ENCODE measurements at places on chromosomes 2 and 18.

DNA sequence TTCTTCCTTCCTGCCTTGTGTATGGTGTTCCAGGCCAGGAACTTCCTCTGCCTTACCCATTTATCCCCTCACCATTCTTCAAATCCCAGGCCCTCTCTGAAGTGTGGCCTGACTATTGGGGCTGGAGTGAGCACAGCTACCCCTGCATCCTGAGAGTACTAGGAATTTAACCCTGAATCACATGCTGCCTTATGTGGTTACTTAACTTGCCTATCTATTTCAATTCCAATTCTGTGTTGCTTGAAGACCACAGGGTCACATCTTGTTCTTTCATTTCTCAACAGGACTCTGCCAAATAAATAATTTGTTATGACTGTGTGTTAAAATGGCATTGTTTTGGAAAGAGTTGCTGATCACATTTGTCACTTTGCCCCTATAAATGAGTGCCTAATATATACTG is 108.6 kb downstream of the CERS6 start:
- DNase-seq = no peak

GRCh38 chr2:160918906-160919503 is 241.2 kb upstream of the TANK start:
- no peak for DNase-seq

- DNase-seq = peak; percentile 87
These were observed 488 bp upstream of the PHLPP1 start for GRCh38 chr18:62714671-62715435.

DNA sequence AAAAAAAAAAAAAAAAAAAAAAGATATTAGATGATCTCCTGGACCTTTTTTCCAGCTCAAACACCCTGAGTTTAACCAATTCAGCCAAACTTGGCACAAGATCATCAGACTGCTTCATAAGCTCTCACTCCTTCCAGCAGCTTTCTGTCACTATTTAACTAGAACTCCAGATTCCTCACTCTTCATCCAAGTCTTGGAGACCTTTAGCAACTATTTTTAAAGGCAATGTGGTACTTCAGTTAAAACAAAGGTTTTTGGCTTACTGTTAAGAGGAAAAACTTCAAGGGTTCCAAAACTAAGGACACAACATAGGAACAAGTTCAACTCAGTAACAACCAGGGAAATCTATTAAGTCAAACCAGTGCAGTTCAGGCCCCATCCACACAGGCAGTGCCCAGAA is 23.2 kb downstream of the LAMA1 start:
- DNase-seq = no peak

- no peak for DNase-seq
These were observed 1202.8 kb upstream of the ACVR2A start for GRCh38 chr2:146642066-146642465.

DNA sequence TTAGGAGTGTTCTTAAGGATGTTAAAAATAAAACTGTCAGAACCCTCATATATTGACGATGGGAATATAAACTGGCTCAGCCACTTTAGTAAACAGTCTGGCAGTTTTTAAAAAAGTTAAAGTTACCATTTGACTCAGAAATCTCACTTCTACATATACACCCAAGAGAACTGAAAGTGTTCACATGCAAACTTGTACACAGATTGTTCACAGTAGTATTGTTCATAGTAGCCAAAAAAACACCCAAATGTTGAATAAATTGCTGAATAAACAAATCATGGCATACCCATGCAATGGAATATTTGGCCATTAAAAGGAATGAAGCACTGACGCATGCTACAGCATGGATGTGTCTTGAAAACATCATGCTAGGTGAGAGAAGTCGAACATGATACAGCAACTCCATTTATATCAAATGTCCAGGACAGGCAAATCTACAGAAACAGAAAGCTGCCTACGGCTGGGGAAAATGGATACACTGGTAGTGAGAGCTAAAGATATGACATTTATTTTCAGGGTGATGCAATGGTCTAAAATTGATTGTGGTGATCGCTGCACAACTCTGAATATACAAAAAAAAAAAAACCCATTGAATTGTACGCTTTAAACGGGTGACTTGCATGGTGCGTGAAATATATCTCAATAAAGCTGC is 10.1 kb downstream of the RPL31 start:
- DNase-seq = no peak

DNA sequence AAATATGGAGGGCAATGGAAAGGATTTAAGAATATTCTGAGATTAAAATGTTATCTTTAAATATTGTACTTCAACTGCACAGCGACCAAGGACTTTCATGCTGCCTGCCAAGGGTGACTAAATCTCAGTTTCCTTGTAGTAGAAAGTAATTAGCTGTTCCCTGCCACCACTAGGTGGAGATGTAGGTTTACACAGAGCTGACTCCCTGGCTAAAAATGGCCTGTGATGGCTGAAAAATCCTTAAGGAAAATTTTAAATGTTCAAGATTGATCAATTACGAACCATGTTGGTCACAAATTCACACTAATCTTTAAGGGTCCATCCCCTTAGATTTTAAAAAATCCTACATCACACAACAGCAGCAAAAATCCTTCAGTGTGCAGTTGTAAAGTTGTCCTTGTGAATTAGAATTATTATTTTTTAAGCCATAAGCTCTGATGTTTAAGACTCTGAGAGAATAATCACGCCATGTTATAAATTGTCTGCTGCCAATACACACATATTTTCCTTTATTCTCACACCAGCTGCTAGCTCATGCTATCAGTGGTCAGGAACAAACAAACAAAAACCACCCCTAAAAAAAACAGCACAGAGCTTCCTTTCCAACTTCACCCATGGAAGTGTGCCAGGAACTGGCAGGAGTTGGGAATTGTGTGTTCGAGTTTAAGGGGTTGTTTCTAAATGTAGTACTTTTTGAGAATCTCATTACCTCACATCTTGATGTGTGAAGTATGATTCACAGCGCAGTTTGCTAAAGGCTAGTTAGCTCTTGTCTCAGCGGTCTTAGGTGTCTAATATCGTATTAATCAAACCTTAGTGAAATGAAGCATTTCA is 399.8 kb downstream of the TMEM182 start:
- DNase-seq = no peak

- DNase-seq = no peak
These were observed 125.5 kb downstream of the ATAD2B start for GRCh38 chr2:23801396-23801795.

DNA sequence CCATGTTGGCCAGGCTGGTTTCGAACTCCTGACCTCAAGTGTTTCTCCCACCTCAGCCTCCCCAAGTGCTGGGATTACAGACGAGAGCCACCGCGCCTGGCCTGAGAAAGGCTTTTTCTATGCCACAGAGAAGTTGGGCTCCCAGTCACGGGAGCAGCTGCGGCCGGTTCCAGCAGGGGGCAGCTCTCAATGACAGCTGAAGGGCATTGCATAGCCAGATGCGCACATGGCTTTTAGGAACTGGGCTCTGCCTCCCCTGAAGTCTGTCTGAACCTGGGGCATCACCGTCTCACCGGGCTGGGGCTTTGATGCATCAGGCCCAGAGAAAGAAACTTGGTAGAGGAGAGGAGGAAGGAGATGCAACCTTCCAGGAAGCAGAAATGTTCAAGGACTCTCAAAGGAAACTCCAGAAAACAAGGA is 84.2 kb upstream of the LAPTM4A start:
- no peak for DNase-seq

DNA sequence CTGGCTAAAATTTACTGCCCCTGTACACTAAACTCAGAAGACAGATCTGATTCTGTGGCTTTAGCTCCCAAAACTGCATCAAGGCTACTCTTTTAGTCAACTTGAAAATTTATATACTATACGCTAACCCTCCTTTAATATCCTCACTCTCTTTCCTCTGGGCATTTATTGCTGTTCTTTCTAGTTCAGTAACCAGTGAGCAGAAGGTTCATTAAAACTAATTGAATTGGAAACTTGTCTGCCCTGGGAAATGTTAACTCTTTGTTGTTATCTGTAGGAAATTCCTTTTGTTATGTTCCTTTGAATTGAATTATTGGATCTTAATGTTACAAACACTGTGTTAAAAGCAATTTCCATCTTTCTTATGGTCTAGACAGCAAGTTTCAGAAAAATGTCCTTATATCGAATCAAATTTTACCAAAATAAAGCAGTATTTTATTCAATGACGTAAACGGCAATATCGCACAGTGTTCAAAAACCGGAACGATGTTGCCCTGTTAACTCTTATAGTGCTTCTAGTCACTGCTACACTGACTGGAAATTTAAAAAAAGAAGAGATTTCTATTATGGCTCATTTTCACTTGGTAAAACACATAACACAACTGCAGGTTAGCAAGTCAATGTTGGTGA is 168.3 kb downstream of the NR4A2 start:
- DNase-seq = no peak

DNA sequence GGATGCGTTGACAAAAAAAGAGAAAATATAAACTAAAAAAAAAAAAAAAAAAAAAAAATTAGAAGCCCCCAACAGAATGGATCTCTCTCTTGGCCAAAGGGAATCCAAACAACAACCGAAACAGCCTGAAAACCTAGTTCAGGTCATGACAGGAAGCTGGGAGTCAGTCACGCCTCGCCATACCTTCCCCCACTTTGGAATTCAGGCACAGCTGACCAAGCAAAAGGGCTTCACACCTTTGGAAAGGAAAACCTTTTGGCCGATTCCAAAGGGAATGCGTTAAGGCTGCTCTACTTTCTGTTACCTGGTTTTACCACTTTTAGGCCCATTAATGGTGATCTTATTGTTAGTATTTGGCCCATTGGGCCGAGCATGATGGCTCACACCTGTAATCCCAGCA is 17.9 kb upstream of the RMC1 start:
- no peak for DNase-seq

DNA sequence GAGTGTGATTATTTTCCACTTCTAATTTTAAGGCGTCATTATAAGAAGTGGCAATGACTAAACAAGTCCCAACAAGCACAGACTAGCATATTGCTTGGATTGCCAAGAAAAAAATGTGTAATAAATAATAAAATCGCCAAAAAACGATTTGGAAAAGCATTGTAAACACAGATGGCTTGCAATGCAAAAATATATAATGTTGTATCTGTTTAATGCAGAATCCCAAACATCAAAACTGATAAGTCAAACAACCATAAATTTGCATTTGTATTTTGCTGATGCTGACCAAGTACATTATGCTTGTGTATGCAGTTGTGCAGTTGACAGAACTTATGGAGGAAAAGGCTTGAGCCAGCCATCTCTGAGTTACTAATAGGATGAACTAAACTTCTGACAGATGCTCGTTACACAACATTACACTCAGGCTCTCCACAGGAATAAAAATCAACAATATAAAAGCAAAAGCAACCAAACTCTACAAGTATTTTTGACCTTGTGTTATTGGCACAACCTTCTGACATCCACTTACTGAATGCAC is 68.1 kb downstream of the DNER start:
- DNase-seq = no peak

- DNase-seq = no peak
These were observed 96.3 kb upstream of the THUMPD2 start for GRCh38 chr2:39875182-39875913.

- DNase-seq = no peak
These were observed 765 bp upstream of the ID2 start for GRCh38 chr2:8680822-8681760.

Data from stimulated activated CD8-positive, alpha-beta memory T cell treated with anti-CD3 and anti-CD28 coated beads, Interleukin-2, amount 100 ng/mL, for 1 hour (primary cell).